ENCODE measurements at places on chromosomes 5 and 9.

- no peak for DNase-seq
Observed at GRCh38 chr9:94974154-94974879, 247.8 kb downstream of the AOPEP start.

DNA sequence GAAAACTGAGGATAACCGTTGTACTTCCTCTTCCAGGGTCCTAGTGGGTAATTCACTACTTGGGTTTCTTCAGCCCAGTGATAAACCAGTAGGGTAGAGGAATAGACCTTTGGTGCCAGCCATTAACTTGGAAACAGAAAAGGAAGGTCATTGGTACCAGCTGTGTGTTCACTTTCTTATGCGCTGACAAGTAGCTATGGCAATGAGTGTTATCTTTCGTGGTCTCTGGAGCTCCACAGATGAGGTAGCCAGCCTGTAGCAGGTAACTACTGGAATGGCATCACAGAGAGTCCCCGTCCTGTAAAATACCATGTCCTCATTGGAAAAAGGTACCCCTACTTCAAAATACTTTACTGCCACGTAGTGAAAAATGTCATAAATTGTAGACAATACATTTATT lies 2.3 kb downstream of the UHRF2 start:
- DNase-seq, result no peak

DNA sequence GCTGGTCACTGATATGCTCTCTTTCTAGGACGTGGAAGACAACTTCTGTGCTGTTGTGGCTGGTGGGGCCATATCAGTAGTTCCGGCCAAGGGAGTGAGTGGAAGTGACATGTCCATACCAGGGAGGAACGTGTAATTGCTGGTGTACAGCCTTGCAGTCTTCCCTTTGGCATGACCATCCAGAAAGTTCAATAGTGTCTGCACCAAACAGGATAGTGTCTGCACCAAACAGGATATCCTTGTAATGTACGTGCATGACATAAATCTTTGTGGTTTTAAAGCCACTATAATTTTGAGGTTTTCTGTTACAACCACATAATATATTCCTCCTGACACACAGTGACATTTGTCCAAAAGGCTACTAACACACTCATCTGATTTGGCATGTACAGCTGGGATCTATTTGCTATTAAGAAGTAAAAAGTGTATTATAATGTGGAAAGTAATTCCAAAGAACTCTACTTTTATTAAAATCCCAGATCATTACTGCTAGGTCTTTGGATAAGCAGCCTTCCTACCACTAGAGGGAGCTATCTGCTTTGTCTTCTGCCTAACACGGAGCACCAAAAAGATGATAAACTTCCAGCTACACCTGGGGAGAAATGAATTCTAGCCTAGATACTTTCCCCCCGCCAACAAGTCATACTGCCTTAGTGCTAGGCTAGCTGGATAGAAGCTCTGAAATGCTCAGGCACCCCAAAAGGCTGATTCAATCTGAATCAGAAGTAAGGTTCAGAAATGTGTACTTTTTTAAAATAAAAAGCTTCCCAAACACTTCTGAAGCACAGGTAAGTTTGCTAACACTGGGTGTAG lies 52.7 kb downstream of the RNF145 start:
- DNase-seq, result peak; percentile 82

DNA sequence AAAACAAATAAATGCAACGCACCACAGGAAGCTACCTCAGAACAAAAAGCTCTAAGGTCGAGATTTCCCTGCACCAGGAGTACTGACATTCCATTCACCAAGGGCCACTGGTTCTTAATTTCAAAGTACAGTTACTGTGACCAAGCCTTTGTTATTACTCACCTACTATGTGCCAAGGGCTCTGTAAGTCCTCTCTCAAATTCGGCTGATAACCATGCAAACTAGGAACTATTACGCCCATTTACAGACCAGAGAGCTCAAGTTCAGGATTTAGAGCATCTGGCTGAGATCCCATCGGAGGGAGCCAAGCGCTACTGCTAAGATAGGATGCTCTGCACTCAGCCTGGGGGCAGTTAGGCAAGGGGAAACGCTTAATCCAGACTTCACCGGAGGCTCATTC lies 5.6 kb downstream of the MYO10 start:
- no peak for DNase-seq

- no peak for DNase-seq
Observed at GRCh38 chr9:70407081-70407503, 7.4 kb downstream of the KLF9 start.

GRCh38 chr5:45274241-45274640 lies 421.9 kb downstream of the HCN1 start:
- DNase-seq, result no peak

- DNase-seq, result no peak
Observed at GRCh38 chr5:147484708-147485020, 25.2 kb downstream of the DPYSL3 start.

GRCh38 chr5:119329666-119330065 lies 26.2 kb upstream of the TNFAIP8 start:
- no peak for DNase-seq

GRCh38 chr5:159337016-159337955 lies 7.0 kb upstream of the IL12B start:
- peak; percentile 73 for DNase-seq

DNA sequence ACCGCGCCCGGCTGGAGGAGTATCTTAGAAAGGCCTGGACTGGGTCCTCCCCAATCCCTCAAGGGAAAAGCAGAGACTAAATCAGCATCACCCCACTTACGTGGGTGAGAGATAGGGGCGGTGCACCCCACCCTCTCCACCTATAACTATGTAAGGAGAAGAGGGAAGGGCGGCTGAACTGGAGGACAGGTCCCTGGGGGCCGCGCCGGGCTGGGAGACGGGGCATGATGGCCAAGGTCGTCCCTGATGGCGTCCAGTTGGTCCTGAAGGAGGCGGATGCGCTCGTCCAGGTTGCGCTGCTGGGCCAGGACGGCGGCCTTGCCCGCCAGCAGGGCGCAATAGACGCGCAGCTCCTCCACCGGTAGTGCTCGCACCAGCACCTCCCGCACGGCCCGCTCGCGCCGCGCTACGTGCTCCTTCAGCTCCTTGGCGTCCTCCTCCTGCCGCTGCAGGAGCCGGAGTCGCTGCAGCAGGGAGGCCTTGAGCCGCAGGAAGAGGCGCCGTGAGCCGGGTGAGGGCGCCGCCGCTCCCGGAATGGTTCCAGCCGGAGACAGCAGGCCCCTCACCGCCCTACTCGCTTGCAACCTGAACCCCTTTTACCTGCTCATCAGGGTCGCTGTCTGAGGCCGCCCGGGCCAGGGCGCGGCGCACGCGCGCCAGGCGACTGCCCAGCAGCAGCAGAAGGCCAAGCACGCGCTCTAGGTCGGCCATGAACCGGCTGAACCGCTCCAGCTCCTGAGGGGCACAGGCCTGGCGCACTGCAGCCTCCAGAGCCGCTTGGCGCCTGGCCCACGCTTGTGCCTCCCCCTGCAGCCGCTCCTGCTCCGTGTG lies 7.6 kb downstream of the SHROOM1 start:
- DNase-seq, result no peak

- DNase-seq, result no peak
Observed at GRCh38 chr9:106287091-106287631, 575.8 kb upstream of the ZNF462 start.

GRCh38 chr9:136489731-136490130 lies 6.9 kb upstream of the SEC16A start:
- no peak for DNase-seq

- DNase-seq, result no peak
Observed at GRCh38 chr9:23979491-23979890, 153.5 kb upstream of the ELAVL2 start.

- DNase-seq, result no peak
Observed at GRCh38 chr9:16553869-16554540, 316.5 kb downstream of the BNC2 start.

DNA sequence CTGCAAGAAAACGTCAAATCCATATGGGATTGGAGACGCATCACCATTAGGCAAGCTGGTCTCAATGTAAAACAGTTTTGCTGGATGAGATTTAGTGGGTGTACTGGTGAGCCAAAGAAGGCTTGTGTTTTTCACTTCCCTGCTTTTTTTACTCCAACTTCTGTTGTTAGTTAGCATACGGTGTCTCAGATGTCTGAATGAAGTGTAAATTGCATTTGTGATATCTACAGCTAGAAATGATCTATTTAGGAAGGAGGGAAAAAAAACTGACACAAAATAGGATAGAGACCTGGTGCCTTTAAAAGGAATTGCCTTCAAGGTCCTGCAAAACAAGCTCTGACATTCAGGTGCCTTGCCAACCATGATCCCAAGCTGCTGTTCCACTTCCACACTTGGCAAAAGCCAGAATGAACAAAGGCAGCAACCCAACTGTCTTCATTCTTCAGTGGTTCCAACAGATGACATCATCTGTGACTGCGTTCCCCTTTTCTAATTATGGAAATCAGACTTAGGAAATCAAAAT lies 104.2 kb upstream of the RAI14 start:
- DNase-seq, result no peak

- no peak for DNase-seq
Observed at GRCh38 chr9:107438211-107439031, 51.1 kb downstream of the KLF4 start.

GRCh38 chr9:38311382-38312270 lies 80.9 kb upstream of the ALDH1B1 start:
- no peak for DNase-seq

GRCh38 chr9:132210472-132211145 lies 48.8 kb downstream of the NTNG2 start:
- peak; percentile 70 for DNase-seq

- DNase-seq, result no peak
Observed at GRCh38 chr5:112546946-112547592, 128.0 kb upstream of the EPB41L4A start.

DNA sequence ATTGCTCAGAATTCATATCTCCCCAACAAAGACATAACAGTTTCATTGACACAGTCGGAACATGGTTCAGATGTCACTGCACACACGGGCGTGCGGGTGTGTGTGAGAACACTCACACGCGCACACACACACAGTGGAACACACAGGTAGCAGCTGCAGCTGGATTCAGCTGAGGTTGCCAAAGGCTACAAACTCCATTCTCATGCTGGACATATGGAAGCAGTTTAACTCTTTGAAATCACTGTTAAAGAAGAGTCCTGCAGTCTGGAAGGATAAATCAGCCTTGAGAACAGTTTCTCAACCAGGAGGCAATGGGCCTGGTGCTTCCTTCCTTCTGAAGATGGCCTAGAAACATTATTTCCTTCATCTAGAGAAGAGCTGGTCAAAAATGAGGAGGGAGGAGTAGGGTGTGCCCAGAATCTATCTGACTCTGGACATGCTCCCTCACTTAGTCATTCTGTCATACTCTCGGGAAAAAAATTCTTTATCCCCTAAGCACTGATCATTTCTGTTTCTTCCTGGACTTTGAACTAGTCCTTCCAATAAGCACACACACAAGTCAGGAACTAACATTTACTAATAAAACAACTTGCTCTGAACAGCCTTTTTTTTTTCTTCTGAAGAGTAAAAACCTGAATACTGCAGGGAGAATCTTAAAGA lies 160.6 kb downstream of the ZDHHC21 start:
- DNase-seq, result peak; percentile 15

- no peak for DNase-seq
Observed at GRCh38 chr5:4442221-4442620, 697.9 kb upstream of the ADAMTS16 start.

- no peak for DNase-seq
Observed at GRCh38 chr5:23072179-23072578, 219.0 kb upstream of the CDH12 start.

DNA sequence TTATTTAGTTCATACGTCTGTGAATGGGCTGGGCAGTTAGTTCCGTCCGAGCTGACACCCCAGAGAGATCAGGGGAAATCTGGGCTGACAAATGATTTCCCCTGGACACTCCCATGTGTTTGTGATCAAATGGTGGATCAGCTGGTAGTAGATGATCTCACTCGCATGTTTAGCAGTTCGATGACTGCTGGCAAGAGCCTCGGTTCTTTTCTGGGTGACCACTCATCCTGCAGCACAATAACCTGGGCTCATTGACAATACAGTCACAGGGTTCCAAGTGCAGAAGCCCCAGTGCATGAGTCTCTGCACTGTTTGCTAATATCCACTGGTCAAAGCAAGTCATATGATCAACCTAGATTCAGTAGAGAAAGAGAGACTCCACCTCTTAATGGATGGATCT lies 155.9 kb downstream of the NR2F1-AS1 start:
- DNase-seq, result no peak

- DNase-seq, result no peak
Observed at GRCh38 chr5:73694089-73694488, 68.1 kb downstream of the ARHGEF28 start.

GRCh38 chr5:127571314-127572131 lies 54.1 kb downstream of the PRRC1 start:
- DNase-seq, result no peak

DNA sequence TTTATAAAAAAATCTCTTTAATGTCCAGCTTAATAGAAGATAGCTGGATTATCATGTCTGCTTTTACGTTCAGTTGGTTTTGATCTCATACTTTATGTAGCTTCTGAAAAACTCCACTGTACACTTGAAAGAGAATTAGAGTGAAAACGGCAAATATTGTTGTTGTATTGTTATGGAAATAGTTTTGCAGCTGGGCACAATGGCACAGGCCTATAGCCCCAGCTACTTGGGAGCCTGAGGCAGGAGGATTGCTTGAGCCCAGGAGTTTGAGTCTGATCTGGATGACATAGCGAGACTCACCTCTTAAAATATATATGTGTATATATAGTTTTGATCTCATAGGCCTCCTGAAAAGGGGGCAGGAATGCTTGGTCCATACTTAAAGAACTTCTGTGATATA lies 67.4 kb upstream of the PRRC1 start:
- DNase-seq, result no peak

- no peak for DNase-seq
Observed at GRCh38 chr9:129221233-129221632, 43.2 kb upstream of the IER5L start.

DNA sequence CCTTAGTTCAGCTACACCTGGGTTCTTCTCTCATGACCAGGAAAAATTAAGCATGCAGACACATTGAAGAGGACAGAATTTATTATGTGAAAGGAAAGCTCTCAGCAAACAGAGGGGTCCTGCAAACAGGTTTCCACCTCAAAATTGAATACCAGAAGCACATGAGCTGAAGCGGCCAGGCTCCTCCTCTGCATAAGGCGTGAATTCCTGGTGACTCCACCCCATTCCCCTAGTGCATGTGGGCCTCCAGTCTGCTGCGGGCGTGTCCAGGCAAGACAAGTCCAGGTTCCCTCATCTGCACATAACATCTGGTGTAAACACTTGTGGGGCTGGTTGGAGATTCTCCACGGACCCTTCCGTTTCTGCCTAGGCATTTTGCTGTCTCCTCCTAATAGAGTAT lies 1156.4 kb downstream of the FOXD4L5 start:
- DNase-seq, result no peak
